ENCODE measurements at places on chromosomes 5 and 9.

DNA sequence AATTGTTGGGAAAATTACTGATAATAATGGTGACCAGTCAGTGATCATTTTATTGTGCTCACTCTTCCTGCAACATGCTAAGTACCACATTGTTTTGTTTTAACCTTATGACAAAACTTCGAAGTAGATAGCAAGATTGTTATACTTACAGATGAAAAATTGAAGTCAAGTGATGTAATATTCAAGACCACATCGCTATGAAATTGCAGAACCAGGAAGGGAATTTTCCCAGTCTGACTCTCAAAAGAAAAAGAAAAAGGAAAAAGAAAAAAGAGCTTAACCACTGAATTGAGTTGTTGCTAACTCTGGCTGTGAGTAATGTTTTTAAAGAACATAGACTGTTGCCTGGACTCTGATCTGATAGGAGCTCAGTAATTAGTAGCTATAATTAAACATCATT is 170.6 kb upstream of the HAPLN1 start:
- DNase-seq, result no peak

GRCh38 chr9:68627594-68627993 is 77.4 kb upstream of the PIP5K1B start:
- no peak for DNase-seq

- no peak for DNase-seq
Observed at GRCh38 chr9:33140401-33141360, 26.5 kb downstream of the B4GALT1 start.

- DNase-seq, result no peak
Observed at GRCh38 chr5:156686796-156687195, 163.3 kb upstream of the PPP1R2B start.

GRCh38 chr5:125012727-125013451 is 266.4 kb upstream of the ZNF608 start:
- DNase-seq, result no peak

- no peak for DNase-seq
Observed at GRCh38 chr5:141250576-141250975, 5.4 kb downstream of the PCDHB15 start.

DNA sequence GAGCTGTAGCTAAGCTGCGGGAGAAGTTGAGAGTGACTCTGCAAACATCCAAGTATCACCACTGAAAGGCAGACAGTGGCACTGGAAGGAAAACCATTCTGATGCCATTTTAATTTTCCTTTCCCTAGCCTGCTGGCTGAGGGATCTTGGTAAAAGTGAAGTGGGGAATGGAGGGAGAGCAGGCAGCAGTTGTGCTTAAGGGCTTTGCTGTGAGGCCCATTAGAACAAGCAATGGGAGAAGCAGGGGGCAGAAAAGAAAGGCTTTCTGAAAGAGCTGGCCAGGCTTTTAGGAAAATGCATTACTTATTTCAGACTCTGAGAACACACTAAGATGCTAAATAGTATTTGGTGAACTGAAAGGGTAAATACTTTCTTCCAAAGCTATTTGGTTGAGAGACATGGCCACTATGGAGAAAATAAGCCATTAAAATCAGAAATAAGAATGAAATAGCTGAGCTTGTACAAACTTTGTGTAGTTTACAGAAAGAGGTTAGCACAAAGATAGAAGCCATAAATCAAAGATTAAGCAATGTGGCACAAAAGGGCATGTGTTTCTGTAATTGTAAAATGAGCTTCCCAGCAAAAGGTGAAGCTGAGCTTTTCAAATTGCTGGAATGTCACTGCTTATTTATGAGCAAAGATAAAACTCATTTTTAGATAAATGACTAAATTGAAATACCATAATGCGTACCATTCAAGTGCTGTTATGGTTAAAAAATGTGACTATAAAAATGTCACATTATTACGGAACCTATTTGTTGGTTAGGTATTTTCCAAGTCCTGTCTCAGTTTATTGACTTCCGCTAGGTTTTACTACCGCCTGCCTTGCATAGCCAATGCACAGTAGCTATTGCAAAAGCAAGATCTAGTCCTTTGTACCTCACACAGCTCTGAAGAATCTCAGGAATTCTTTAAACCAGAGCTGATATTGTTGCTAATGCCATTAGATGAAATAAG is 20.8 kb downstream of the SNCAIP start:
- no peak for DNase-seq

DNA sequence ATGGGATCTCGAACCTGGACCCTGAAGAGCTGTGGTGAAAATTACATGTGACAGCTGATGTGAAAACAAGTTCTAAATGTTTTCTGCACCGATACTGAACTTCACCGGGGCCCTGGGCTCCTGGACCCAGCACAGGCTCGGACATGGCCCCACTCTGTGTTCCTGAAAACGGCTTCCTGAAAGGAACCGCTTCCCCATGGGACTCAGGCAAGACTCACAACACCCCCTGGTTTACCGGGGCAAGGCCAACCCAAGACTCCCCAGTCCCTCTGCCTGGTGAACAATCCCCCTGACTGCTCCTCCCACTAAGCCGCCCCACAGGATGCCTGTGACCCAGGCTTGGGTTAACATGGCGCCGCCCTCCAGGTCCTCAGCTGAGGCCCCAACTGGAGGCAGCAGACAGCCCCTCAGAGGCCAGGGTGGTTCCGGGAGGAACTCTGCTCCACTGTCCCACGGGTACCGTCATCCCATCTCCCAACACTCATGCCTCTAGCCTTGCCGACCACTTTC is 124.5 kb upstream of the FOXD4L5 start:
- DNase-seq, result no peak

DNA sequence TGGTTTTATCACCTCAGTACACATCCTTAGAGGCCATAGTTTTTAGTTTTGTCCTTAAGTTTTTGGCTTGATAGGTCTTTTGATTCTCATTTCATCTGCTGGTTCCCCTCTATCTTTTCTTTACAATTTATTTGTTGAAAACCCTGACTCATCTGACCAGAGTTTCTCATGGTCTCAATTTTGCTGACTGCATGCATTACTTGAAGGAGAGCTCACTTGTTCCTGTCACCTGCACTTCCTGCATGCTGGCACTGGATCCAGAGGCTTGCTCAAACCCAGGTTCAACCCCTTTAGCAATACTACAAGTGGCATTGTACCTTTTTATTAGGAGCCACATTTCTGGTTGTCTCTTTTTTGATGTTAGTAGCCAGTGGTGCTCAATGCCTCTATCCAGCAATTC is 26.7 kb downstream of the FBXO10 start:
- DNase-seq, result no peak

DNA sequence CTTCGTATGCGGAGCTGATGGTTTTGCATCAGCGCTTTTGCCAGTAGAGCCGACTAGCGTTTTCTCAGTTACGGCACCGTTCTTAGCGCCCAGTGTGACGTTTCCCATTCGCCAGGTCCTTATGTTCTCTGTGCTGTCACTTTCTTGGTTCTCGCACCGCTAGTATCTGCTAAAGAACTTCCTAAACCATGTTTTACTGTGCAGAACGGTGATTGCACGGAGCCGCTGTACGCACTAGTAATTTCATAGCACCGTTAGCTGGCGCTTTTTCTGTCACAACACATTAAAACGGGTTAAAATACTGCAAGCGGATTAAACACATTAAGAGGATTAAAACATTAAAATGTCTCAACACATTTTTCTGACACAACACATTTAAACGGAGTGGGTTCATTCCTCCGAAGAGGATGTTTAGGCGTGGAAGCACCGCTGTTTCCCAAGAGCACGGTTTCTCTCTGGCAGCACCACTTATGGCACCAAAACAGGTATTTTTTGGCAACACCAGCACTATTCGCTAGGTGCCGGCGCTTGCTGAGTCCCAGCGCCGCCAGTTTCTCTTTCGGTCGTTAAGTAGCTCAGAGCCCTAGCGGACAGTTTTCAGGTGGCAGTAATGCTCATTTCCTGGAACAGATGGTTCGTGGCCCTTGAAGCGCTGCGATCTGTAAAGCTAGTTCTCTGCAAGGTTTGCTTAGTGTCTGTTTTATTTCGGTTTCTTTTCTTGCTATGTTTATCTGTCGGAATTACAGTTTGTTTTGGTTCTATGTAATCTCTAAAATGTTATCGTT is 20.3 kb downstream of the ANXA2R start:
- DNase-seq, result peak; percentile 51

DNA sequence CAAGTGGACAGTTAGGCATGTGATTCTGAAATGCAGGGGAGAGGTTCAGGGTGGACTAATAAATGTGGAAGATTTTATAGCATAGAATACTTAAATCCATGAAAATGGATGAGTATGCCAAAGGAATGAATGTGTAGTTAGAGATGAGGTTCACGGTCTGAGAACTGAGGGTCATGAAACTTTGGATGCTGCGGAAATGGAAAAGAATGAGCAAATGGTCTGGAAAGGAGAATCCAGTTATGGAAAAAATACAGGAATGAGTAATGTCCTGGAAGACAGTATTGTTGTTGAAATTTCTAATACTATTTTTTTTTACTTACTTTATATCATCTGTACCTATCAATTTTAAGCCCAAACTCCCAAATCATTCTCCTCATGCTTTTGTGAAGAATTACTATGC is 2369.4 kb downstream of the MAT2B start:
- no peak for DNase-seq

GRCh38 chr9:120942186-120943001 is 15.8 kb upstream of the TRAF1 start:
- DNase-seq, result no peak

GRCh38 chr5:180596668-180597231 is 5.5 kb upstream of the SCGB3A1 start:
- no peak for DNase-seq

All from stimulated activated CD8-positive, alpha-beta memory T cell treated with anti-CD3 and anti-CD28 coated beads, Interleukin-7, amount 100 ng/mL, for 24 hours (primary cell).